ENCODE measurements at places on chromosomes 5 and 9. TPM values are rescaled to one million over a fixed set of nuclear protein-coding genes. Genes with fewer than 3 reads are reported as not detected.

The KCNMB1 gene
- total RNA-seq, result not detected

- DNase-seq, result no peak
Observed at GRCh38 chr5:33806738-33807442, 84.9 kb downstream of the ADAMTS12 start.

- no peak for DNase-seq
Observed at GRCh38 chr5:172423379-172424110, 30.8 kb downstream of the SH3PXD2B start.

GRCh38 chr5:107322936-107323335 lies 347.8 kb downstream of the EFNA5 start:
- DNase-seq, result no peak

DNA sequence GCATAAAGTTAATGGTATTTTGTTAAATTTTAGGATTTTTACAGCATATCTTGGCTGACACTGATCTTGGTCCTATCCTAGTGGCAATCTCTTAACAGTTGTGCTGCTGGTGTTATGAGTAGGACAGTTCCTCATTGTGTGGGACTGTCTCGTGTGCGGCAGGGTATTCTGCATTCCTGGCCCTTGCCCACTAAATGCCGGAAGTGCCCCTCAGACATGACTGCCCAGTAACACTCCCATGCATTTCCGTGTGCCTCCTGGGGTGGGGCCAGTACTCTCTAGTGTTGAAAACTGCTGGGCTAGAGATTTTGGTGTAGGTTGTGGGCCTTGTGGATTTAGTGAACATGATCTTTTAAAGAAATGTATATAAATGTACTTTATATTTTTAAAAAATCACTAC lies 227.1 kb upstream of the DMRT1 start:
- no peak for DNase-seq

- no peak for DNase-seq
Observed at GRCh38 chr5:53008751-53009150, 19.6 kb downstream of the ITGA2 start.

The SLC6A3 gene
- not detected for total RNA-seq

DNA sequence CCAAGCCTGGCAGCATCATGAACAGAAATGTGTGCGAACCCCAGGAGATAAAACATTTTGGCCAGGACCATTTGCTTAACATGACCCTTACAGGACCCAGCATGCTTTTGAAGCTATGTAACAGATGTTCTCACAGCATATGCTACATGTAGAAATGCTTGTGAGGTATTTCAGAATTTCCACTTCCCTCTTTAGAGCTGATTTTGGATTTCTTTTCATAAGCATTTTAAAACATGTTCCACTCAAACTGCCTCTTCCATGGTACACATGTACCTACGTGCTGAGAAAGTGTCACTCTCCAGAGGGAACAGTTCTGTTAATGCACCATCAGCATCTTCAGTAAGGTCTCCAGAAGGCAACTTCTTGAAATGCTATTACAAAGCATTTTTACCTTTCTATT lies 15.7 kb upstream of the TSSK1B start:
- DNase-seq, result no peak

GRCh38 chr5:112646139-112646936 lies 91.3 kb upstream of the APC start:
- DNase-seq, result no peak

Measured in PC-9 (cell line).